ENCODE measurements at places on chromosomes 2 and 18.
A peak's percentile ranks its signal among the peaks of the same experiment; 100 is the strongest.

- DNase-seq, result no peak
Observed at GRCh38 chr18:77677536-77677935, 427.9 kb downstream of the GALR1 start.

DNA sequence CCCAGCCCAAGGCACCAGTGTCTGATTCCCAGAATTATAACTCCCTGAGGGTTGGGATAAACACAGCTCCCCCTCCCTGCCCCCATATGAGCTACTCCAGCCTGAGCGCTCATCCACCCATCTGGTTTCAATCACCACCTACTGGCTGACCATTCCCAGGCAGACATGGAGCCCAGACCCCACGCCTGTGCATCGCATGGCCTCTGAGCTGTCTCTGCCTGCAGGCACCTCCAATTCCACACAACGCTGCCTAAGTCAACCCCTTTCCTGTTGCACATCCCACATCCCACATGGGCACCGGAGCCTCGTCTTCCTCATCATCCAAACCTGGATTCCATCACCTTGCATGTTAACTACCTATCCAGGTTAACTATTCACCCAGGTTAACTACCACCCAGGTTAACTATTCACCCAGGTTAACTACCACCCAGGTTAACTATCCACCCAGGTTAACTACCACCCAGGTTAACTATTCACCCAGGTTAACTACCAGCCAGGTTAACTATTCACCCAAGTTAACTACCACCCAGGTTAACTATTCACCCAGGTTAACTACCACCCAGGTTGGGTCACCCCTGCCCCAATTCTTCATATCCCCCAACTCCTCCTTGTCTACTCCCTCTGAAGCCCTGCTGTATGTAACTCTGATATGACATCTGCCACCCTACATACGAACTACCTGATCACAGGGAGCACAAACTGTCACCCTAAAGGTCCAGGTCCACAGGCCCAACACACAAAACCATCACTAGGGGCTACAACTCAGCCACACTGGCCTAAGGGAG lies 47.8 kb downstream of the TEX51 start:
- DNase-seq, result no peak

DNA sequence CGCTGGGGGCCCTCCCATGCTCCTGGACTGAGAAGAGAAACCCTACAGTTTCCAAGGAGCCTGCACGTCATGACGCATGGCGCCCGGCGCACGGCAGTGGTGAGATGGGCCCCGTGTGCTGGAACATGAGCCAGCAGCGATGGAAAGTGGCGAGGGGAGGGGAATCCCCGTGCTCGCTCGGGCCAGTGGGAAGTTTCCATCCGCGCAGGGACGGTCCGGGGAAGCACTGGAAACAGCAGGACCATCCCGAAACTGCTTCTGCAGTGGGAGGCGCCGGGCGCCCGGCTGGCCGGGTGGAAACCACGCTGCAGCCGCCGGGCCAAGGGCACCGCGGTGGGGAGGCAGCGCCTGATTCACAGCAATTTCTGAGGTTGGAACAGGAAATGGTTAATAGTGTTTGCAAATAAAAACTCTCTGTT lies 4.9 kb upstream of the PDCD1 start:
- peak; percentile 40 for DNase-seq

GRCh38 chr2:126409850-126410249 lies 246.1 kb upstream of the GYPC start:
- DNase-seq, result no peak

DNA sequence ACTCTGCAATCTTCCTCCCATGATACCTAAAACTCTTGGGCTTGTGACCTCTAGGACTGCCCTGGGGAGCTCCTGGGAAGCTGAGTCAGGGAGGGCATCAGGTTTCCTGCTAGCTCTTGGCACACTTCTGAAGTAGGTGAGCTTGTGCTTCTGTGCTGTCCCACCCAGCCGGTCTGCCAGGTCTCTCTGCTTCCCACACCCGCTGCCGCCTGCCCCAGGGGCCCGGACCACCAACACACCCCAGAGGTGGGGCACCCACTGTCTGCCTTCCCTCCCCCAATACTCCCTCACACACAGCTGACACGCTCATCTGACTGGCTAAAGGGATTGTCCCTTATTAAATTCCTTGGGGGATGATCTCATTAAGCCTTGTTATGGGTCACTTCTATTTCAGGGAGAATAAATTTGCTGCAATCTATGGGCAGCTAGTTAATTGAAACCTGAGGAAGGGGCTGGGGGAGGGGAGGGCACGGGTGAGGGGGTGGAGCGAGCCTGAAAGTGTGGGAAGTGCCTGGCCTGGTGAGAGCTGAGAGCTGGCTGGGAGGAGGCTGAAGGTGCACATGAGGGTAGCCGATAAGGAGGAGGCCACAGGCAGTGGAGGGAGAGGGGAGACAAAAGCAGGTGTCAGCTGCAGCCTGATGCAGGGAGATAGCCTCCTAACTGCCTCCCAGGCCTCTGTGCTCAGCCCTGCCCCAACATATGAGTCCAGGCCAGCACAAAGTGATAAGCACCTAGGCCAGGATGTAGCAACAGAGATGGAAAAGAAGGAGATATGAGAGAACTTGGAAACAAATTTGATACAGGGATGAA lies 48.8 kb downstream of the HAUS1 start:
- DNase-seq, result no peak

DNA sequence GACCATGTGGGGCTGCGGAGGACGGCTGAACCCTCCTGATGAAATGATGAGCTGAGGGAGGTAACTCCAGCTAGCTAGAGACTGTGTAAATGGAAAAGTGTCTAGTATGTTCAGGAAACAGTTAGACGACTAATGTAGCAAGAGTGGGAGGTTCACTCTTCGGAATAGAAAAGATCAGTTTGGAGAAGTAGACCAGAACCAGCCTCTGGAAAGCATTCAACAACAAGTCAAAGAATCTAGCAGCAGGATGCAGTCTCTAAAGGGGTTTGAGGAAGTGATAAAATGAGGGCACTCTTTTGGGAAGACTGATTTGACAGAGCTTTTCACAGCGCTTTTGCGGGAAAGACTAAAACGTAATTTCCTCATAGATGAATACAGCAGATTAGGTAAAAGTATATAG lies 79.6 kb downstream of the GAREM1 start:
- no peak for DNase-seq

DNA sequence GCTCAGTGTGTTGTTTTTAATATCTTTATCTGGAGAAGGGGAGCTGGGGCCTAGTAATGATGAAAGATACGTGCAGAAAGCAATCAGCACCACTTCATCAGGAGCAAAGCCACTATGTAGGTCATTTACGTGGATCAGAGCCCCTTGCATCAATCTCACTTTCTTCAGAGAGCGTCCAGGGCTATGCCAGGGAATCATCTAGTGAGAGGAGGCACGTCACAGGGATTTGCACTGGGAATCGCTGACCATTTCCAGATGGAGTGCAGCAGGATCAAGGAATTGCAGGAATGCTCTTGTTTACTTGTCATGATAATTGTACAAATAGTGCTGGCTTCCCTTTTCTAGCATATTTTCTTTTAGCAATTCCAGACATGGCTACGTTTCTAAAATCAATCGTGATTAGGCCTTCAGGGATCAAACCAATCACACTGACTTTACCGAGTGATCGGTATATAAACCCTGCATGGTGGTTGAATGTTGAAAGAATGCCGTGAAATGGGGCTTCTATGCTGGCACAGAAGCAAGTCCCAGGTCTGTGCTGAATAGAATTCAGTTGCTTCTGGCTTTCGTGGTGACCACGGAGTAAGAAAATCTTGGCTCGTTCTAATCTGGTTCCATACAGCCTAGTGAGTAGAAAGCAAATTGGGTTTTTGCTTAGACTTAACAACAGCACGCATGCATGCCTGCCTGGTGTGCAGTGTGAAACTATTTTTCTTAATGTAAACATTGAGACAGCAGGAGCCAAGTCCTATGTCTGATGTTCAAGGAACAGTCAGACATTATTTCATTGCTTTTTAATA lies 122.8 kb downstream of the TMEM200C start:
- no peak for DNase-seq

DNA sequence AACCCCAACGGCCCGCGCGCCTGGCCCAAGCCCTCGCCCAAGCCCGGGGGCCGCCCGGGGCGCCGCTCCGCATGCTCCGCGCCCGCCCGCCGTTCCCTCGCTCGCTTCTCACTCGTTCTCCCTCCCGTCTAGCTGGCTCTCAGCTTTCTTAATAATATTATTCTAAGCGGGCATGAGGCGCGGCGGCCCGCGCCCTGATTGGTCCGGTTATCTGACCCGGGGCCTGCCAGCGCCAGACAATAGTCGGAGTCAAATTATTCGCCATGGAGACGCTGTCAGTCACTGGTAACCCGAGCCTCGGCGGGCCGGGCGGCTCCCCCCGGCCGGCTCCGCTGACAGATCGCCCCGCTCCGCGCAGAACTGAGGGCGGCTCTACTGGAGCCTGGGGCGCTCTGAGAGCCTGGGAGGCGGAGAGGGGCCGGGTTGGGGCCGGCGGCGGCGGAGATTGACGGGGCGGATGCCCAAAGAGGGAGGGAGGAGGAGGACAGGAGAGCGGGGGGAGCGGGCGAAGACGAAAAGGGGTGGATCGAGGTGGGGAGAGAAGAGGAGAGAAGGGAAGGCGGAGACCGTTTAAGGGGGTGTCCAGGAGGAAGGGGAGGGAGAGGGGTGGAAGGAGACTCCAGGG lies at the start of gene SIX2:
TSS of gene SIX2 (minus strand) at position 150 of the 625 bp plus-strand sequence. CDS start 342 bp downstream, outside the sequence.
- DNase-seq, result no peak

DNA sequence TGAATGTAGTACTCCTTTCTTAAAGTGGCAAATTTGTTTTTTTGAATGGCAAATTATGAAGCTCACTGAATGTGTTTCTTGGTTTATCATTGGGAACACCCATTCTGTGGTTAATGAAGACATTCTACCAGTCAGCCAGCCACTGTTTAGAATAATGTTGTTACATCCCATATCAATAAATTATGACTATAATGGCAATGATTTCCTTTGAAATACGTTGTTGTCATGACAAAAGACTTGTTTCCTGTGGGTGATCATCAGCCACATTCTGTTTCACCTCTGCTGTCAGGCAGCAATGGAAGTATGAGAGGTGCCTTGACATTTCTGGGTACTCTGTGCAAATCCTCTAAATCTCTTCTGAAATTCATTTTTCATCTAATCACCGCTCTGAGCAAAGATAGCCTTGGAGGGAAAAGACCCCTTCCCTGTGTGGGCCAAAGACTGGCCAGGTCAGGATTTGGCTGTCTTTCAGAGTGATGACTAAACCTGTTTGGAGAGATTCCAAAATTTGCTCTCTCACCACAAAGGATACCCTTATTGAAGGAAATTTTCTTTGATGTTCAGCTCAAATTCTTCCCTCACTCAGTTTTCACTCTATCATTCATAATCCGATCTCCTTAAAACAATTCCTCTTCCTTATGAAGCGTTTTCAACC lies 869.2 kb downstream of the BCL11A start:
- DNase-seq, result no peak

- no peak for DNase-seq
Observed at GRCh38 chr2:65142515-65142914, 12.6 kb upstream of the RAB1A start.

GRCh38 chr2:204491528-204491927 lies 53.7 kb upstream of the PARD3B start:
- no peak for DNase-seq

DNA sequence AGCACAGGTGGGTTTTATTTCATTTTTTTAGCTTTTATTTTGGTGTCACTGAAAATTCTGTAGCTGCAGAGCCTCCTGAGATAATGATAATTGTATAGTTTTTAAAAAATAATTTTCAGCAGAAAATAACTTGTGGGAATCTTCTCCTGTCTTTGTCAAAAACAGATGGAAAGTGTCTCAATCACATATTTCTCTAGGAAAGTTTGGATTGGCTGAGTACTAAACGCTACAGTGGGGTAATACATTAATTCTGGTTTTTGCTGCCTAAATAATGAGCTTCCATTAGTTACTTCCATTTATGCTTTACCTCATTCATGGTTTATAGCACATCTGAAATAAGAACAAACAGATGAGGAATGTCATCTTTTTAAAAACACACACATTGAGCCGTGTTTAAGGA lies 2.2 kb downstream of the TWIST2 start:
- DNase-seq, result no peak

- no peak for DNase-seq
Observed at GRCh38 chr2:54416166-54416813, 39.8 kb upstream of the SPTBN1 start.
